ENCODE measurements at places on chromosomes 16 and 17.

DNA sequence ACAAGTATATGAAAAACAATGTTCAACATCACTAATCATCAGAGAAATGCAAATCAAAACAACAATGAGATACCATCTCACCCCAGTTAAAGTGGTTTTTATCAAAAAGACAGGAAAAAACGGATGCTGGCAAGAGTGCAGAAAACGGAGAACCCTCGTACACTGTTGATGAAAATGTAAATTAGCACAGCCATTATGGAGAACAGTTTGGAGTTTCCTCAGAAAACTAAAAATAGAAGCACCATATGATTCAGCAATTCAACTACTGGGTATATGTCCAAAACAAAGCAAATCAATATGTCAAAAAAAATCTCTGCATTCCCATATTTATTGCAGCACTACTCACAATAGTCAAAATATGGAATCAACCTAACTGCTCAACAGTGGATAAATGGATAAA is 50.1 kb upstream of the CES5A start:
- DNase-seq: no peak

- DNase-seq: no peak
Observed at GRCh38 chr16:24156777-24157176, 99.4 kb upstream of the CACNG3 start.

GRCh38 chr16:56961386-56961785 is 364 bp upstream of the CETP start:
- DNase-seq: no peak

DNA sequence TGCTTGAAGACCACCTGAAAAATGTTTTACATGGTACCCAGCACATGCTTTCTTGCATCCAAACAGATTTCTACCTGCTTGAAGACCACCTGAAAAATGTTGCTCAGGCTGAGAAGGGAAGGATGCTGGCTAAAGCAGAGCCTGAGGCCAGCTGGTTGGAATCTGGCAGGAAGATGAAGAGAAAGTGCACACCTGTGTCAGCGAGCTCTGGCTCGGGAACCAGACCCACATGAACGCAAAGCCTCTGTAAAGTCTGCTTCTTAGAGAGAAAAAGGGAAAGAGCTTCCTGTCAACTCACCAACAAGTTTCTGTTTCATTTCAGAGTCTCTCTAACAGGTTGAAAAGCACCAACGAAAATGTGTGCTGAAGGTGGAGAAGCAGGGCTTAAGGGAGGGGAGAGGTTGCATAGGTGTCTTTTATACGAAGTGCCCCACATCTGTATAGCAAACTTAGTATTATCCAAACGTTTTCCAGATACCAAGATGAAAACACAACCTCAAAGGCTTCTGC is 226.0 kb downstream of the TOX3 start:
- no peak for DNase-seq

GRCh38 chr16:87790292-87791100 is 24.7 kb upstream of the KLHDC4 start:
- DNase-seq: no peak
